ENCODE measurements at places on chromosomes 1 and 21. TPM values are rescaled to one million over a fixed set of nuclear protein-coding genes. Genes with fewer than 3 reads are reported as not detected.

Gene MTARC2
- 1.4 TPM for total RNA-seq

Gene G0S2
- total RNA-seq = 23.6 TPM

Gene HORMAD1
- total RNA-seq = not detected

Gene MYOG
- not detected for total RNA-seq

Data from smooth muscle cell of the umbilical artery (primary cell).